ENCODE measurements at places on chromosomes 13 and 19.

GRCh38 chr13:42039457-42039945 is 8.9 kb upstream of the DGKH start:
- no peak for DNase-seq

DNA sequence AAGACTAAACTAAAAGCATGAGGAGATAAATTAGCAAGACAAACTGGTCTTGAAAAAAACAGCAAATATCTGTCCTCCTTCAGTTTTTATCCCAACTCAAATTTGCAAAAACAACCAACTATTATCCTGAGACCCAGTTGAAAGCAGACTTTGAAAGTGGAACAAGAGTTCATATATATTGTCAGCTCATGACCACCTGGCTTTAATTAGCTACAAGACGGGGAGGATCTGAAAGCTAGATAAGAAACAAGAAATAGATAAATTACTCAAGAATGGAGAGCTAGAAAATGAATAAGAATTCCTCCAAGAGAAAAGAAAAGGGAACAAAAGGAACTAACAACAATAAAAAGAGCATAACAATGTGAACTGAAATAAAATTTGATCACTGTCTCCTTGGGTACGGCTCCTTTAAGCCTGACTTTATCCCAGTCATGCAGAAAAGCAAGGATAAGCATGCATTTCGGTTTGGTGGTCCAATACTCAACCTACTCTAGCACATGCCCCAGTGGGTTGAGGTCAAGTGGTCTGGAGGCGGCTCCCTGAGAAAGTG is 246.9 kb downstream of the DCLK1 start:
- DNase-seq: no peak

- no peak for DNase-seq
Observed at GRCh38 chr13:23963947-23964346, 66.6 kb upstream of the C1QTNF9B start.

DNA sequence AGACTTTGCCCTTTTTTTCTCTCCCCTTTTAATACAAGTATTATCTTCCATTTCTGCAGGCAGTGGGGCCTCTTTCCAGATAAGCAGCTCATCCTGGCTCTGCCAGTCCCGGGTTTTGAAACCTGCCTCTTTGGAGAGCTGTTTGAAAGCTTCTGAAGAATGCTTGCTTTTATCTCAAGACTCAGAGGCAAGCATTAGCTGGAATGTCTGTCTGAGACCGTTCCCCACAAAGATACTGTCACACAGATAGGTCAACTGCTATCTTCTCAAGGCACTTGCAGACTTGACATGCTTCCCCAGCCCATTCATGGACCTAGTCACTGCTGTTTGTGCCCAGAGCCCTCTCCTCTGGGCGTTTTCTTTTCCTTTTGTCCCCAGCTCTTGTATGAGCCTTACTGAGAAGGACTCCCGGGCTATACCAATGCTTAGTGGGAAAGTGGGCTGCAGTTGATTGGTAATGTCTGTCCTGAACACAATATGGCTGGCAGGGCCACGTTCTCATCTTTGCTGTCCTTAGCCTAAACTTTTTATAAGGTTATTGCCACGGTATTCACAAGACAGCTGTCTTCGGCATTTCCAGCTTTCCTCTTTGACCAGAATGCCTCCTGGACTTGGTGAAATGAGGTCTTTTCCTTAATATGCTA is 13.4 kb downstream of the SERP2 start:
- no peak for DNase-seq

- DNase-seq: no peak
Observed at GRCh38 chr19:16283210-16284061, 41.2 kb upstream of the KLF2 start.

DNA sequence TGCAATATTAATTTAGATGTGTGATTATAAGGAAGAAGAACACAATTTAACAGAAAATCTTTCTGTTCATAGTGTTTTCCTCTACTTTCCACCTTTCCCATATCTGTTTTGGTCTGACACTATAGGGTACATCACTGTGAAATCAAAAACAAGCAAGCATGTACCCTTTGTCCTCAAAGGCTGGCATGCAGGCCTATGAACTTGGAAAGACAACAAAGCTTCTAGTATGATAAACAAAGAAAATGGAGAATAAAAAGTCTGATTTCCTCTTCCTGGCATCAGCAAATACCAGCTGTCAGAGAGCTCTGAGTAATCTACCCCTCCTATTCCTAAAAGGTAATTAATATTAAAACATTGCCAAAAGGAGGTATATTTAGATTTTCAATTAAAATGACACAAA is 5.6 kb upstream of the NEK3 start:
- no peak for DNase-seq

DNA sequence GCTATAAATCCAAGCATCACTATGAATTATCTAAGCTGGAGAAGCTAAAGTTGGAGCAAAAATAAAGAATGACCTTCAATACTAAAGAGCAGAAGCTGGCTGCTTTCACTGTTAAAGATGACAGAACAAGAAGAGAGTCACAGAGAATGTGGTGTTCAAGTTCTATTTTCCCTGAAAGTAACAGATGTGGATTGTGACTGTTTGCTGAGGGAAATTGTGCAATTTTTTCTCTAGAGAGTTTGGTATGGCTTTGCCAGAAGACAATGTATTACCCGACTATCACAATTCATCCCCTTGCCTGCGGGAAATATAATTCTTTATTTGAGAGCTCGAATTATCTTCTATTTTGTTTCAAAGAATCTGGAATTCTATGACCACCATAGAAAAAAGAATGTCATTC is 83.1 kb downstream of the TNFSF13B start:
- DNase-seq: no peak

DNA sequence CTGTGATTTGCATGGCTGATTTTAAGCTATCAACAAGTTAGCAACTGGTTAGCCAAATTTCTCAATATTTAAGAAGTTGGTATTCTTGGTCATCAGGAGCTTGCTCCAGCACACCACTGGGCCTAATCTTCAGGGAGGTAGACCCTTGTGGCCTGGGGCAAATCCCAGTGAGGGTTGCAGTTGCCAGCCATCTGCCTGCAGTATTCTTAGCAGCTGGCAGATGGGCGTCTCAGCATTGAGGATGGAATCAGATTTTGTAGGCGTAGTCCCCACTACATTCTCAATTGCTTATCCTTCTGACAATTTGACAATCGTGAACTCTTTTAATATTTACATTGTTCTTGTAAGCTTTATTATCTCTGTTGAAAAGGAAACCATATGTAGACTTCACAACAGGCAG is 1266.2 kb downstream of the SLITRK5 start:
- no peak for DNase-seq

GRCh38 chr13:107830804-107831203 is 384.5 kb downstream of the LIG4 start:
- no peak for DNase-seq

DNA sequence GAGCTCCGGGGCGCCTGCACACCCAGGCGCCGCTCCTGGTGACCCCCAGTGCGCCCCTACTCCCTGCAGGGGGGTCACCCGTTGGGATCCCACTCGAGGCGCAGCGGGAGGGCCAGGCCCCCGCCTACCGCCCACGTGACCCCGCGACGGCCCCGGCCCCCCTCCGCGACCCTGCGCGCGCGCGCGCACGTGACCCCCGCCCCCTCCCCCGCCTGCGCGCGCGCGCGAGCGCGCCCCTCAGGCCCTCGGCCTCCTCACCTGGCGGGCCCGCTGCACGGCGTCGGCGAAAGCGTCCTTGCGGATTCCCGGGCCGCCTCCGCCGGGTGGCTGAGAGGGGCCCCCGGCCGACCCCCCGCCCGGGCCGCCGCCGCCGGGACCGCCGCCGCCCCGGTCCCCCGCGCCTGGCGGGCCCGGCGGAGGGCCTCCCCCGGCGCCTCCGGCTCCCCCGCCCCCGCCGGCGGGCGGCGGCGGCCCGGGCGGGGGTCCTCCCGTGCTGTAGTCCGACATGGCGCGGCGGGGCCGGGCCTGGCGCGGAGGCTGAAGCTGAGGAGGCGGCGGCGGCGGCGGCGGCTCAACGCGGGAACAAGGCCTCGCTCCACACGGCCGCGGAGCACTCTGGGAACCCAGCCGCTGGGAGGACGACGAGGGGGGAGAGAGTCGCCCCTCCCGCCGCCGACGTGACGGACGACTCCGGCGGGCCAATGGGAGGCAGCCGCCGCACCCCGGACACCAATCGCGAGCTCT is at the start of gene KHSRP:
KHSRP (minus strand) TSS at position 617 of the 744 bp plus-strand sequence; CDS start at position 507, 110 bp downstream.
- no peak for DNase-seq

- no peak for DNase-seq
Observed at GRCh38 chr13:28558567-28558966, 63.6 kb upstream of the FLT1 start.

- DNase-seq: no peak
Observed at GRCh38 chr13:30240608-30241007, 66.7 kb downstream of the KATNAL1 start.
